Activated effector memory CD4-positive, alpha-beta T cell treated with anti-CD3 and anti-CD28 coated beads, Interleukin-2, amount 50 U/mL, for 16 hours (primary cell): ENCODE measurements at places on chromosomes 1 and 21.

GRCh38 chr1:171476829-171477228, 8.5 kb upstream of the PRRC2C start:
- DNase-seq, result no peak

DNA sequence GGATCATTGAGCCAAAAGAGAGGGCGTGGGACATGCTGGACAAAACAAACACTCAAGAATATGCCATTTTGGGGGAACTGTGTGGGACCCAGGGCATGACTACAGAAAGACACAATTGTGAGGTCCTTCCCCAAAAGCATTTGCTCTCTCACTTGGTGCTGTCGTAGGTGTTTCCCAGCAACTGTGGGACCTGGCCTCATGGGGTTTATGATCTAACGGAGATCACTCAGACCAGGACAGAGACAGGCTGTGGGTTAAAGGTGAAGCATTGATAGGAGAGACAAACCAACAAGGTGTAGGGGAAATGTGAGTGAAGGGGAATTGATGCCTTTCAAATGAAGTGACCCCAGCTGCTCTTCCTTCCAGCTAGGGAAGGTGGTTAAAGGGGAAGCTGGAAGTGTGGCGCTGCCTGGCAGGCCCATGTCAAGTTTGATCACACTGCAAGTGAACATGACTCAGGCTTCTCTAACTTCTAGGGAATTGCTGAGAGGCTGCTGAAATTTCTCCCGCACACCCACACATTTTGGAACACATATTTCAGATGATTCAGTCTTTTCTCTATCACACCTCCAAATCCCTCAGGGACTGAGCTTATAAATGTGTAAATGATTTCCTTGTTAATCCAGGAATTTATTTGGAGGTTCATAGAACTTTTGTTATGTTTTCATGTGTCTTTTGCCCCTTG, 30.2 kb downstream of the TRAF5 start:
- DNase-seq, result no peak

DNA sequence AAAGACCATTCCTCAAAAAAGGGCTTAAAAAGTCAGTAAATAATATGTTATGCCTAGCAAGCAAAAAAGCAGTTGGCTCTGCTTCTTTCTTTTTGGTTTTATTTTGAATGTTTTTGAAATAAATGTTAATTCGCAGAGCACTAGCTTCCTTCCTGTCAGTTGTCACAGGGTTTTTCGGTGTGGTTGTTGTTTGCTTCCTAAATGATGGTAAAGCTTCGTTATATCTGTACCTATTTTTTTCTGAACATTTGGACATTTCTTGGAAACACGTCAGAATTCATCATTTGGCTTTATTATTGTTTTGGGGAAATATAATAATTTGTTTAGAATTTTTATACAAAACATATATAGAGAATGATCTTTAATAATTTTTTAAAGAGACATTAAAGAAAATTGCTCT, 351.9 kb upstream of the SGIP1 start:
- no peak for DNase-seq

DNA sequence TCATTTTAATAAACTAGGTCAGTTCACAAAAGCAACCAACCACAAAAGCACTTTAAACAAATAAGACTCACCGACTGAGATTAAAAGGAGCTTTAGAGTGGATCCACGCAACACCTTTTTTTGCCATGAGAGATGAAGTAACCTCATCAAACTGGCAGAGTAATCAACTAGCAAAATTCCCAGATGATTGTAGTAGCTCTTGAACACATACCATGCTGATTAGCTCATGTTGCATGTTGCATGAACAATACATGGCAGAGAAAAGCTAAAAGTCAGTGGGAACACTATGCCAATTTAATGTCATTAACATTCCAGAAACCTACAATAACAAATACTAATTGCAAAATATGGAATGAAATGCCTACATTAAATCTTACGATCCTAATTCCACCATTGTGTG, 4.1 kb downstream of the WARS2 start:
- DNase-seq, result no peak
